AML-193 (cell line): ENCODE measurements at places on chromosomes 7 and 10.

DNA sequence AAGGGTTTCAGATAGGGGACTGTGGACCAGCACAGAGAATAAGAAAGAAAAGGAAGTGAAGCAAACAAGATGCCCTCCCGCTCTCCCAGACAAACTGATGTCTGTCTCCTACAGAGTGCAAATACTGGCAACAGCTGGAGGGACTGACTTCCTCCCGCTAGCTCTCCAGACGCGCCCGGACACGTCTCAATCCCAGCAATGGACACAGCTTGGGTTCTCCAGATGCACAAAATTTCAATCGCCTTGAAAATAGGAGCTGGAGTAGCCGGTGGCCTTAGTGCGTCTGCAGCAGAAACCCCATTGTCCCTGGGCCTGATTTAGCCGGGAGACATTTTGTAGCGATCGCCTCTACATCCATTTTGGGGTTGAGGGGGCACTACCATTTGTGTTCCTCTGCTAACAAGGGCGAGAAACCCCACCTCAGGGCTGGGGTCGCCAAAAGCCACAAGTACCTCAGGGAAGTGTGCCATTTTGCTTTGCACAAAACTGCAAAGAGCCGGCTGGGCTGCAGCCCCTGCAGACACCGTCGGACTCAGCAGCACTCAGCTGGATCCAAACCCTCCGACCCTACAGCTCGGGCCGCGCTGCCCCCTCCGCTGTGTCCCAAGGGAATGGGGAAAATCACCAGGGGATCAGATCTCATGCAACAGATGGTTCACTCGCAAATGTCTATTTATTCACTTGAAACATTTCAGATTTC, 5.9 kb downstream of the CPA2 start:
- no peak for DNase-seq

- DNase-seq: no peak
Observed at GRCh38 chr7:27863880-27864279, 123.9 kb downstream of the TAX1BP1 start.

DNA sequence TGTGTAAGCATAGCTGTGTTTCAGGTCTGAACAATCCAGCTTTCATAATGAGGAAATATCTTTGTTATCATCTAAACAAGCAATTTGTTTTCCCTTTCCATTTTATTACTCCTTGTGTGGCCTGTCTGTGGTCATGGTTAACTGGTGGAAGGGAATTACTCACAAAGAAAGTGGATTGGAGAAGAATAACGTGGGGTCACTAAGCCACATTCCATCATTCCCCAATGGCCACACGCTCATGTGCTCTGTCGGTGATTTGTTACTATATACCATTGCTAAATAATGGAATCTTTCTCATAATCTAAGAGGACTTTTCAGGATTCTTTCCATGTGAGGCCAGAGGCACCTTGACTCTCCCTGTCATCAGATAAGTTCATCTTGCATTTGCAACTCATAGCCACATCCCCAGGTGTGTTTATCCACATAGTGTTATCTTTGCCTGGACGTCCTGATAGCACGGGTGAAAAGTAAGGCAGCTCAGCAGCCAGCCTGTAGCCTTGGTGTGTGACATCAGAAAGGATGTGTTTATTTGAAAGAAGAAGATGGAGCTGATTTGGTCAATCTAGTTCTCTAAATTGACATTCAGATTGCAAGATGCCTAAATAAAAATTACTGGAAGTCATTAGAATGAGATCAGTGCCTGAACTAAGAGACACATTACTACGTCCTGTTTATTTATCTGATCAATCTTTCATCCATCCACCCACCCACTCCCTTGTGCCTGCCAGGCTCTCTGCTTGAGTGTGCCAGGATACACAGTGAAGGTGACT, 128.9 kb downstream of the CELF2 start:
- no peak for DNase-seq

DNA sequence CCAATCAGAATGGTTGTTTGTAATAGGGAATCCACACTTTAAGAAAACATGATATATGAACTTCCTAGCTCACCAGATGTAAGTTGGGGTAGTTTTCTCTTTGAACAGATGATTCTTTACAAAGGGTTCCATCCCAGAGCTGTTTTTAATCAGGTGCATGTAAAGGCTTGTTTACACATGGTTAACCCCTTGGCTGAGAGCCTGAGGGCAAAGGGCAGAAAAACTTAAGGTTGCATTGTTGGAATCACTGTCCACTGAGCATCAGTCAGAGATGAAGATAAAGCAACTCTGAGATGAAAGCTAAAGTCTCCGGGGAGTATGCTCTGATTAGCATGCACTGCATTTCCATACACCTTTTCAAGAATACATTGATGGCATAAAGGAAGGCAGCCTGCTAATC, 518.2 kb downstream of the SORCS3 start:
- DNase-seq: no peak

DNA sequence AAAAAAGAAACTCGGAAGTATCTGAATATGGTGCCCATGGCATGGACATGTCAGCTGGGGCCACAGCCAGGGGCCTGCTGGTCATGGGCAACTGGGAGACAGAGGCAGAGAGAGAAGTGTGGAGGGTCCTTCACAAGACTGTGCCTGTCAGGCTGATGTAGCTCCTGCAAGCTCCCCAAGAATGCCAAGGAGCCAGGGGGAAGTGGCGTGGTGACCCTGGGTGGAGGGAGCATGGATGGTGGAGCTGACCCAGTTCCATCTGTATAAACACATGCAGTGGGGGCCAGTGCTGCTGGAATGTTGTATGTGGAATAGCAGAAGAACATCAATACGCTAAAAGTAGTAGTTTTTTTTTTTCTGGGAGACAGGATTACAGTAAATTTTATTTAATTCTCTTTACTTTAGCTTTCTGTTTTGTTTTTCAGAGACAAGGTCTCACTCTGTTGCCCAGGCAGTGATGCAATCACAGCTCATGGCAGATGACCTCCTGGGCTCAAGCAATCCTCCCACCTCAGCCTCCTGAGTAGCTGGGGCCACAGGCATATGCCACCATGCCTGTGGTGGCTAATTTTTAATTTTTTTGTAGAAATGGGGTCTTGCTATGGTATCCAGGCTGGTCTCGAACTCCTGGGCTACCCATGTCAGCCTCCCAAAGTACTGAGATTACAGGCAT, 10.5 kb upstream of the ZMIZ2 start:
- no peak for DNase-seq

DNA sequence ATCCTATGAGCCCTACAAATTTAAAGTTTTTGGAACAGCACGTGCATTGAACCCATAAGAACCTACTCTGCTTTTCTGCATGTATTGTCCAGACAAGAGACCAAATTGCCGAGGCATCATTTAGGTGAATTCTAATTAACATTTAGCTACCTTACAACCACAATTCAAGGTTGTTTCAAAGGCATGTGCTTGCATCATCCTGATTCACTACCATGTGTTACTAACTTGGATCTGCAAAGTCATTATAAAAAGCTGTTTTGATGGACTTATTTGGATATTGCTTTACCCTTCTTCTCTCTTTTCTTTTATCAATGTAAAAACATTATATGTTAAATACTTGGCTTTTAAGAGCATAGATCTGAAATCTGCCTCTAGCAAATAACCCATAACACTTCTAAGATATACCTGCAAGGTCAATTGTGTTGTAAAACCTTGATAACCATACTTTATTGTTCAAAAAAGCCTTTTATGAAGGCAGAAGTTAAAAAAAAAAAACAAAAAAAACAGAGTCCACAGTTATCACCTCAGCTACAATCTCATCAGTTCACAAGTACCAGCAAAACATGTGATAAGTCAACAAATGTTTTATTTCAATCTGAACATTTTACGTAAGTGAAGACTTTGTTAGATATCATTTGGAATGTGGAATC, 51.9 kb downstream of the CFTR start:
- DNase-seq: no peak

DNA sequence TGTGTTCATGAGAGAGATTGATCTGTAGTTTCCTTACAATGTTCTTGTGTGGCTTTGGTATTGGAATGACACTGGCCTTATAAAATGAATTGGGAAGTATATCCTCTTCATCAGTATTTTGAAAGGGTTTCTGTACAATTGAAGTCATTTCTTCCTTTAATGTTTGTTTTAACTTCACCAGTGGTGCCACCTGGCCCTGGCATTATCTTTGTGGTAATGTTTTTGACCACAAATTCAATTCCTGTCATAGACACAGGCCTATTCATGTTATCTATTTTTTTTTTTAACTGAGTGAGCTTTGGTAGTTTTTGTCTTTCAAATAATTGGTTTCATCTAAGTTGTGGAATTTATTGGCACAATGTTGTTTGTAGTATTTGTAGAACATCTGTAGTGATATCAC, 127.7 kb downstream of the CDK14 start:
- DNase-seq: no peak

DNA sequence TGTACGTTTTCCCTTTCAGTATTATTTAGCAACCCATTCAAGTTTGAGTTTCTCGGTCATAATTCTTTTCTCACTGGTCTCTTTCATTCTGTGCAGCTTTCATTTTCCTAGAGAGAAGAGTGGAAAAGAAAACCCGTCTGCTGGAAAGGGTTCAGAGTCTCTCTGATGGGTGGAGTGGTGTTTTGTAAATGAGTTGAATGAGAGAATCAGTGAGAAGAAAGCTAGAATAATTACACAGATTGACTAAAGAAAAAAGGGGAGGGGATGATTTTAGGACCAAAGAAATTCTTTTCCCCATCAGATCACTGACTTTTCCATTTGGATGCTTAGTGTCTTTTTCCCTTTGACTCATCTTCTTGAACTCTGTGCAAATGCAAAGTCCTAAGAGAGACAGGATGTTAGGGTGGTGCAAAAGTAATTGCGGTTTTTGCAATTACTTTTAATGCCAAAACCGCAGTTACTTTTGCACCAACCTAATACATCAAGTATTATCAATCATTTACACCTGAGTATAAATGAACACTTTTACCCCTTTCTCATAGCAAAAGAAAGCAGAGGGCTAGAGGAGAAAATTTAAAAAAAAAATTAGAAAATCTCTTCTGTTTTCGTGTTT, 242.1 kb upstream of the SP4 start:
- no peak for DNase-seq

GRCh38 chr10:30784897-30785605, 155.5 kb upstream of the LYZL2 start:
- peak; percentile 11 for DNase-seq

DNA sequence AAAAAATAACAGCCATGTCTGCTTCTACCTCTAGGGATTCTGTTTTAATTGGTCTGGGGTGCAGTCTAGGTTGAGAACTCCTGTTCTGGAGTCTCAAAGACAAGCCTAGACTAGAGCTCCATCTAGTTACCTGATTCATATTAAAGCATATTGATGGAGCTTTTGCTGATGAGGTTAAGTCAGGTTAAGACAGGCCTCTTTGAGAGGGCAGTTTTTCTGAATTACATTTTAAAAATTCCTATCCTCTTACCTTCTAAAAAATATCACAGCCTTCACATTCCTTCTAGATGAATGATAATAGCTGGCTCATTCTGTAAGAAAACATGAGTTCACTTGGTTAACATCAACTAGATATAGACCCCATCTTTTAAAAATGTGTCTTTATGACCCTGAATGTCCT, 28.9 kb downstream of the MGAM start:
- DNase-seq: no peak

GRCh38 chr7:85602196-85602595, 415.3 kb upstream of the SEMA3D start:
- DNase-seq: no peak

DNA sequence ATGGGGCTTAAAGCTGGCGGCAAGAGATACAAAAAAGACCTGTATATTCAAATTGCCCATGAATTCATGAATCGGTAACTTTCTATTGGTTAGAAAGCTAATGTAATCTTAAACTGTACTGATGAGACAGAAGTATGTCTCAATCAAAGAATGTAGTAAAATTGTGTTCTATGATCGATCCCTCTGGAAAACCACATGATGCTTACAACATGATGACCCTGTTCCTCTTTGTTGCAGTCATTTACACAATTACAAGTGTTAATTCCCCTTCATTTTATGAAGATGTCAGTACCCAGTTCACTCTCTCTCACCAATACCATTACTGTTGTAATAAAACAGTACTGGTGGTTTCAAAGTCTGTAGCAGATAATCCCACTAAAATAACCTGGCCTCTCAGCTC, 10.1 kb downstream of the KIF5B start:
- DNase-seq: peak; percentile 47

DNA sequence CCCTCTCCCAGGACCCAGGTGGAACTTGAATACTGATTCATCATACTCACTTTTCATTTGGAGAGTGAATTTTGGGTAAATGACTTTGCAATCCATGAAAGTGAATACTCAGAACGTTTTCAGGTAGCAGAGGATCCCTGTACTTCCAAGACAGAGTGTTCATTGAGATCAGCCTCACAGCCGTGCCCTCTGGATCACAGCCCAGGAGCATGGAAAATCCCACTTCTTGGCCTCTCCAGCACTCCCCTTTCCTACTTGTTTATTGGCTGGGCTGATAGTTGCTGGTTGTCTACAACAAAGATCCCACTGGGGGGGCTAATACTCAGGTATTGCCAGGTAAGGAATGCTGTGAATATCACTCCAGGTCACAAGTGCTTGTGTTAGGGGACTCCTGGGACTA, 5.9 kb downstream of the GCK start:
- DNase-seq: no peak

- no peak for DNase-seq
Observed at GRCh38 chr10:106714734-106715555, 449.6 kb downstream of the SORCS1 start.
